ENCODE measurements at places on chromosomes 4 and X. TPM values are rescaled to one million over a fixed set of nuclear protein-coding genes. Genes with fewer than 3 reads are reported as not detected.

- no peaks in the 10 kb centered on the region for H3K36me3 ChIP-seq
- DNase-seq = no peak
- H3K27ac ChIP-seq = no peak overlapping the region
- H3K27me3 ChIP-seq = no peaks in the 10 kb centered on the region
Measured at GRCh38 chrX:141652286-141652685, 46.3 kb downstream of the SPANXD start.

GRCh38 chrX:108439426-108439942 lies at the start of gene COL4A5:
COL4A5 (plus strand) TSS chrX:108439838; CDS start chrX:108440126, 288 bp downstream.
- DNase-seq = peak; percentile 87
- peaks cover 31% of the 10 kb centered on the region for H3K4me1 ChIP-seq
- peak within 1 kb of the TSS; percentile 82 for H3K27ac ChIP-seq
- peaks cover 10% of the 10 kb centered on the region for H3K36me3 ChIP-seq
- H3K4me3 ChIP-seq = peak within 1 kb of the TSS; percentile 84

The MSN gene
- 131 TPM for total RNA-seq

DNA sequence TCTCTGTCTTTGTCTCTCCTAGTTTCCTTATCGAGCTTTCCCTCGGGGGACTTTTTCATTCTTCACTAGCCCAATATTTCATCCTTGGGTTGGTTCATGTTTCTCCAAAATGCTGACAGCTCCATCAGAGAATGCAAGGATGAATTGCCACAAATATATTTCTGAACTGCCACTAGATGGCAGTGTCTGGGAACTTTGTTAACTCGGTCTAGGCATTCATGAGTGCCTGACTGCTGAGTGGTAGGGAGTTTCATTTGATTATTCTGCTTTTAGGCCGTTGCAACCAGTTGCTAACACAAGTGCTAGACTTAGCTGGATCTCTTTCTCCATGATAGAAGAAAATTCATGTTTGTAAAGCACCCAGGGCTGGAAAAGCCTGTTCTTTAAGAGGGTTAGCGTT lies 73.5 kb upstream of the RAP2C start:
- H3K4me1 ChIP-seq = no peaks in the 10 kb centered on the region
- H3K27me3 ChIP-seq = no peaks in the 10 kb centered on the region
- H3K36me3 ChIP-seq = no peaks in the 10 kb centered on the region
- DNase-seq = peak; percentile 70

The JAKMIP1 gene
- total RNA-seq = 5.1 TPM

The SSX4 gene
- total RNA-seq = not detected

DNA sequence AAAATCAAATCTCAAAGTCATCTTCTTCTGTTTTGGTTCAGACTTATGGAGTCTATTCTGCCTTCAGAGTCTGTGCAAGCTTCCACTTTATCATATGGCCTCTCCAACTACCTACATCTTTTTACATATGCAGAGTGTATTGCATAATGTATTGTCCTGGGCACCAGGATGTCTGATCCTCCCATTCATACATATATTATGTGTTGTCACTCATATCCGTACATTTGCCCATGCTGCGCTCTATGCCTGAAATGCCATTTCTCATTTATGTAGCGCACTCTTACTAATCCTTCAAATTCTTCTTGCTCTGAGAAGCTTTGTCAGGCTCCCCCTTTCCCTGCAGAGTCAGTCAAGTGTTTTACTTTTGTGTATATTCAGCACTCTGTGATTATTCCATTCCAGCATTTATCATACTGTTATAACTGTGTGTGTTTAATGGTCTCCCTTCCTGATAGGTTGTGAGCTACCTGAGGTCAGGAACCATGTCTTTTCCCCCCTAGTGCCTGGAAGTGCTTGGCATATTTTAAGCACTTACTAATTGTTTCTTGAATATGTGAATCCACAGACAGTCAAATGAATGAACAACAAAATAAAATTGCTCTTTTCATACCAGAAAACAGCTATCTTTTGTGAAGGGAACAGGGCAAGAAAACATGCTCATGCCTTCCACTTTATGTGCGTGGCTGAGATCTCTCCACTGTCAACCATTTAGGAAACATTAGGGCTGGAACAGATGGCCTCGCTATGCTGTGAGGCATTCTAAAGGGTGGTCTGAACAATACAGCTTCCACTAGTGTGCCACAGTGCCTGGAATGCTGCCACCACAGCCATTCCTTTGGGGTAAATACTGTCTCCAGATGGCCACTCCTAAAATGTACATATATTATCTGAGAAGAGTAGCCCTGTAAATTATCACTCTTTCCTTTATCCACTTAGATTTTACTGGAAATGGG lies 81.8 kb downstream of the GLUD2 start:
- no peak overlapping the region for H3K4me3 ChIP-seq
- DNase-seq = no peak
- H3K27me3 ChIP-seq = no peaks in the 10 kb centered on the region
- no peak overlapping the region for H3K27ac ChIP-seq

- H3K27me3 ChIP-seq = no peaks in the 10 kb centered on the region
- no peaks in the 10 kb centered on the region for H3K4me1 ChIP-seq
- H3K36me3 ChIP-seq = peaks cover 8% of the 10 kb centered on the region
- H3K27ac ChIP-seq = no peak overlapping the region
- DNase-seq = no peak
Measured at GRCh38 chr4:42080306-42080705, 72.1 kb downstream of the BEND4 start.

The GLRA3 gene
- total RNA-seq = not detected

The KIT gene
- total RNA-seq = 4.6 TPM

DNA sequence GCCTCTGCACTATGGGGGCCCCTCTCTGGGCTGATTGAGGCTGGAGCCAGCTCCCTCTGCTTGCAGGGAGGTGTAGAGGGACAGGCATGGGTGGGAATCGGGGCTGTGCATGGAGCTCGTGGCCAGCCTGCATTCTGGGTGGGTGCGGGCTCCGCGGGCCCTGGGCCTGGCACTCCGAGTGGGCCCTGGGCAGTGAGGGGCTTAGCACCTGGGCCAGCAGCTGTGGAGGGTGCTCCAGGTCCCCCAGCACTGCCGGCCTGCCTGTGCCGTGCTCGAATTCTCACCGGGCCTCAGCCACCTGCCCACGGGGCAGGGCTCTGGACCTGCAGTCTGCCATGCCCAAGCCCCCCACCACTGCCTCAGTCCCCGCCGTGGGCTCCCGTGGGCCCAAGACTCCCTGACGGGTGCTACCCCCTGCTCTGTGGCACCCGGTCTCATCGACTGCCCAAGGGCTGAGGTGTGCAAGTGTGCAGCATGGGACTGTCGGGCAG lies 681.2 kb downstream of the PDHA2 start:
- no peak for DNase-seq
- H3K4me1 ChIP-seq = no peaks in the 10 kb centered on the region
- H3K27ac ChIP-seq = no peak overlapping the region

GRCh38 chr4:169971456-169972015 lies 54.7 kb downstream of the MFAP3L start:
- H3K36me3 ChIP-seq = no peaks in the 10 kb centered on the region
- H3K4me1 ChIP-seq = peaks cover 27% of the 10 kb centered on the region
- no peak overlapping the region for H3K27ac ChIP-seq
- H3K4me3 ChIP-seq = no peak overlapping the region
- no peaks in the 10 kb centered on the region for H3K27me3 ChIP-seq
- DNase-seq = no peak

DNA sequence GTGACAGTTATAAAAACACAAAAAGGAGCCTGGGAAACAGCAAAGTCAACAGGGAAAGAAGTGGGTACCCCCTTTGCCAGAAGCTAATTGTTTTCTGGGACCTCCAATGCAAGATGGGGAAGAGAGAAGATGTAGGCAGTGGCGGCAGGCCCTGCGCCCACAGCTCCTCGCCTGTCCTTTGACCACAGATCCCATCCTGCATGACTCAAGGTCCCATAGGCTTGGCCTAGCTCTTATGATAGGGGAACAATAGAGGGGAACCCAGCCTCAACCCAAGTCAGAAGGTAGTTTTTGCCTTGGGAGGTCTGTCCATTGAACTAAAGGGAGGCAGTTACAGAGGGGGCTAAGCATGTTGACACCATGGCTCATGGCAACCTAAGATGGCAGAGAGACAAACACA lies 14.2 kb downstream of the ZMYM3 start:
- H3K4me1 ChIP-seq = no peaks in the 10 kb centered on the region
- H3K27ac ChIP-seq = no peak overlapping the region
- no peak overlapping the region for H3K4me3 ChIP-seq
- no peaks in the 10 kb centered on the region for H3K27me3 ChIP-seq

DNA sequence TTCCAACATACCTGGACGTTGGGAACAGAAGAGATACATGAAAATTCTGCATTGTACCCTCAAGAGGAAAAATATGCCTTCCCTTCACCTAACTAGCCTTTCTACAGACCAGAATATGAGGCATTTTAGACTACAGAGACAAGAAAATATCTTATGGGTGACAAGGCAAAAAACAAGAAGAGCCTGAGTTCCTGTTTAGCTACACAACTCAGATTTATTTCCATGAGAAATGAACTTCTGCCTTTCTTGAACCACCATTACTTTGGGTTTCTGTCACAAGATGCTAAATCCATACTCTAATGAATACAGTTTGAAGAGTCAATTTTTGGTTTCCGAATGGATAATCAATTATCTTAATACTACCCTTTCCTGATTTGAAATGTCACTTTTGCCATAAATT lies 18.7 kb downstream of the RCHY1 start:
- H3K4me3 ChIP-seq = no peak overlapping the region
- no peak for DNase-seq
- H3K4me1 ChIP-seq = no peaks in the 10 kb centered on the region
- no peak overlapping the region for H3K27ac ChIP-seq

DNA sequence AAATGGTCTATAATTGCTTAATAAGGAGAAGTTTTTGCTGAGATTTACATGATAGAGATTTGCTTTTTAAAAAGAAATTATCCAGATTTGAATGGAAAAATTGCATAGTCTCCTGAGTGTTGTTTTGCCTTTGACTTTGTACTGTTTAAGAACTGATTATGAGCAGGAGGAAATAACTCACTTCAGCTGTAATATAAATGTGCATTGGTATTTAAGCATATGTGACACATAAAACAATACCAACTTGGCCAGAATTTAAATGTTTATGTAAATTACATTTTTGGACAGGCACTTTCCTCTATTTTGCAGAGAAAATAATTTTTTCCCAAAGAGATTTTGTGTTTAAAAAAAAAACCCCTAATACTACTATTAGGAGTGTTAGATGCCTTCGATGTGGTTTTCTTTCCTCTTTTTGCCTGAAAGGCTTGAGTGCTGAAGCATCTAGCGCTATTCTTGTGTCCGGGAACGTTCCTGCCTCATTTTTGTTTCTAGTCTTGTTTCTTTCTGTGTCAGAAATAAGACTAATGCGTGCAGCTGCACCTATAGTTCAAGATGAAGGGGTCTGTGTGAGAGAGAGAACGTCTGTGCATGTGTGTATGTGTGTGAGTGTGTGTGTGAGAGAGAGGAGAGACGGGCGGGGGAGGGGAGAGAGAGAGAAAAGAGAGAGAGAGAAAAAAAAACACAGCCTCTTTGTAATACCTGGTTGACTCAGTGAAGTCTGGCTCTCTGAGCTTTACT lies 60.8 kb downstream of the TBL1X start:
- peak; percentile 61 for DNase-seq
- H3K36me3 ChIP-seq = no peaks in the 10 kb centered on the region
- H3K27ac ChIP-seq = peak overlapping the region; percentile 29
- H3K4me1 ChIP-seq = peaks cover 28% of the 10 kb centered on the region

- no peaks in the 10 kb centered on the region for H3K36me3 ChIP-seq
- no peak for DNase-seq
- no peak overlapping the region for H3K27ac ChIP-seq
- no peak overlapping the region for H3K4me3 ChIP-seq
Measured at GRCh38 chrX:78388663-78389062, 61.3 kb upstream of the CYSLTR1 start.

The MAOA gene
- 12.7 TPM for total RNA-seq

DNA sequence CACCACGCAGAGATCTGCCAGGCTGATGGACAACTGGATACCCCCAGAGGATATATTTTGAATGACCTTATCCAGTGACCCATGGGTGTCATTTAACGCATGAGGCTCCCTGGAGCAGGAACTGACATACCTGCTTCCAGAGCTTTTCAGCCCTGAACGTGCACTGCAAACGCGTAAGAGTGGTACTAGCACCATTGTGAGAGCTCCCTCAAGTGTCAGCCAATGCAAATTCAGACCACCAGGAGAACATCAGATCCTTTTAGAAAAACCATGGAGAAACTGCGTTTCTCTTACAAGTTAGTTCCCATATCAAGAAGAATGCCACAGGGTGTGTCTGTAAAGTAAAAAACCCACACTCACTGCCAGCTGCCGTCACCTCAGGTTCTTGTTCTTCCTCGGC lies 7.3 kb downstream of the TREX2 start:
- no peaks in the 10 kb centered on the region for H3K4me1 ChIP-seq
- peak; percentile 44 for DNase-seq
- H3K27ac ChIP-seq = no peak overlapping the region
- no peaks in the 10 kb centered on the region for H3K36me3 ChIP-seq

GRCh38 chrX:146055733-146056132 lies 238.1 kb downstream of the SLITRK2 start:
- no peak overlapping the region for H3K4me3 ChIP-seq
- peaks cover 14% of the 10 kb centered on the region for H3K4me1 ChIP-seq
- DNase-seq = no peak
- no peaks in the 10 kb centered on the region for H3K36me3 ChIP-seq

The SULT1B1 gene
- total RNA-seq = not detected

The NDNF gene
- total RNA-seq = 4.2 TPM
